ENCODE measurements at places on chromosomes 13 and 19.

DNA sequence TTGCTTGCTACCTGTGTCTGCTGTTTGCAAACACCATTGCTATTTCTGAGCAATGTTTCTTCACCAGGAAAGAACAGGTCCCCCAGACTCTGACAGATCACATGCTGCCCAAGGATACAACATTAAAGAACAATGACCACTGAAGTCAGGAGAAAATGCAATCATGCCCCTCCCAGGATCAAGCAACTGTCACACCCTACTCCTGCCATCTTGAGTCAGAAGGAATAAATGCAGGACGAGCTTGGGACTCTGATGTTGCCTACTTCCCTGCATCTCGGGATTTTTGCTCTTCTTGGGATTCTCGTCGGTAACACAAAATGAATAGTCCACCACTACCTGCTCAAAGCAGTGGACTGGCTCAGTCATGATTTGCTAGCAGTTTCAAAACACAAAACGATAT lies 490.6 kb downstream of the COG6 start:
- no peak for DNase-seq

- DNase-seq, result no peak
Measured at GRCh38 chr19:2311093-2311492, 3.1 kb upstream of the LINGO3 start.

DNA sequence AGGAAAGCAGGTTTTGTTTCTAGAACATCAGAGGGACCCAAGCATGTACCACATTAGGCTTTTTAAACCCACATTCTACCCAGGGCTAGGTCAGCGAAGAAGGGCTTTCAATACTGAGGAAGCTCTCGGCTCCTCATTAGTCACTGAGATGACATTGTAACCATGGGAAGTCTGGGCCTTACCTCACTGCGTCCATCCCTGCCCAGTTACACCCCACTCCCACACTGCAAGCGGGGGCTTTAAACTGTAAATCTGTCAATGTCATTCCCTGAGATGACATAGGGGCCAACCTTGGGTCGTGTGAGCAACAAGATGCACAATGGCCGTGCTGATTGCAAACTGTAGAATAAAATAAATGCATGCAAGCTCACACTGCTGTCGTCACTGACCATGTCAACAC lies 21.7 kb upstream of the TFDP1 start:
- DNase-seq, result no peak

GRCh38 chr13:68523838-68524424 lies 1293.8 kb upstream of the PCDH9 start:
- DNase-seq, result no peak

GRCh38 chr13:87656306-87656705 lies 14.9 kb upstream of the SLITRK5 start:
- no peak for DNase-seq

GRCh38 chr19:51565583-51565982 lies 5.5 kb upstream of the ZNF175 start:
- DNase-seq, result no peak

DNA sequence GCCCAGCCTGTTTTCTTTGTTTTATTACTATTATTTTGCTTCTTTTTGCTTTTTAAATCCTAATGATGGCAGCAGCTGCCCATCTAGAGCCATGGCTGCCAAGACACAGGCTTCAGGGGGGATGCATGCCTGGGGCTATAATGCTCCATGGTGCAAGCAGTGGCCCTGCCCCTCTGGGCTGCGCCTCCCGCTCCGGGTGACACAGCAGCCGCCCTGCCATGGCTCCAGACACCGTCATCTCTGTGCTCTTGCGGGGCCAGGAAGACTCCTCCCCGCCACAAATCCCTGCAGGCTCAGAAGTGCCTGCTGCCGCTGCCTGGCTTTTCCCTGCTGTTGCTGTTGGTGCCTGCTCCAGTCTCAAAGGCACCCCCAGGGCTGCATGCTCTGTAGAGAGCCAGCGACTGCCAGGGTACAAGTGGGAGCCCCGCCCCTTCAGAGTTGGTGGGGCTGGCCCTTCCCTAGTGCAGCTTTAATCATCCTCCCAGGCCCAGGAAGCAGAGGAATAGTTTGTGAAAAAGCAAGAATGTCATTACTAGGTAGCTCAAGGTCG lies 581.5 kb downstream of the FGF9 start:
- no peak for DNase-seq

- no peak for DNase-seq
Measured at GRCh38 chr13:46831588-46832194, 34.7 kb upstream of the ESD start.

- DNase-seq, result no peak
Measured at GRCh38 chr13:22103046-22104027, 432.5 kb downstream of the FGF9 start.

DNA sequence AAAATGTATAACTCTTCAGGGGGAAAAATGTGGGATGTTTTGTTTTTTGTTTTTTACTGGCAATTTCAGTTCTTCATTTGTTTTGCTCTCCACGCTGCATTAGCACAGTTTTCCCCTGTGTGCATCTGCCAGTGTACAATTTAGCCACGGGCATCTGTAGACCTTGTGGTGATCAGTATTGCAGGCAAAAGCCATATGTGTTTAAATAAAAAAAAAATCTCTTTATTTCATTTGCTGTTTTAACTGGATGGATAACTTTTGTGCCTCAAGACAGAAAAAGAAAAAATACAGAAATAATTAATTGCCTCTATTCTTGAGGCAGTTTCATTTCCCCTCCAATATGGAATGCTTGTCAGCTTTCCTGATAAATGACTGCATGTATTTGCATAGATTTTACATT lies 7.9 kb upstream of the MAB21L1 start:
- DNase-seq, result no peak
